HepG2 (cell line): ENCODE measurements at places on chromosomes 1 and 21. TPM values are rescaled to one million over a fixed set of nuclear protein-coding genes. Genes with fewer than 3 reads are reported as not detected.

DNA sequence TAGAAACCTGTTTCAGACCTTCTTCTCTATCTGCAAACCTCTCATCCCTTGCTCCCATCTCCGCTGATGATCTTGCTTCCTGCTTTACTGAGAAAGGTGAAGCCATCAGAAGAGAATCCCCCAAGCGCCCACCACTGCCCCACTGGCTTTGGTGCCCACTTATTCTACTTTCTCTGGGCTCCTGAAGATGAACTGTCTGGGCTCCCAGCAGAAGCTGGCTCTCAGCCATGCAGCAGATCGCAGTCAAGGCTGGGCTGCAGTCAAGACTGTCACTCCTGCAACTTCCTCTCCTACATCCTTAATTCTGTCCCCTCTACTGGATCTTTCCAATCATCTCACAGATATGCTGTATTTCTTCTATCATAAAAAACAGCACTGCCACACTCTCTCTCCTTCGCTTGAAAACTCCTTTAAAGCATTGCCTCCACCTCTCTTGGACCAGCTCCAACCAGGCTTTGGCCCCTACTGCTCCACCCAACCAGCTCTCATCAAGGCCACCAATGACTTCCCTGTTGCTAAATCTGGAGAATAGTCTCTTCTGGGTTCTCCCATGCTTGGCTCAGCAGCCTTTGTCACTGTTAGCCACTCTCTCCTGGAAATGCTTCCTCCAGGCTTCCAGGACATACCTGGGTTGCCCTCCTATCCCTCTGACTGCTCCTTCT lies 25.8 kb downstream of the TRIM62 start:
- no peak overlapping the region for H3K27ac ChIP-seq
- H3K36me3 ChIP-seq = no peaks in the 10 kb centered on the region
- H3K4me1 ChIP-seq = peaks cover 25% of the 10 kb centered on the region
- peak; percentile 37 for DNase-seq

DNA sequence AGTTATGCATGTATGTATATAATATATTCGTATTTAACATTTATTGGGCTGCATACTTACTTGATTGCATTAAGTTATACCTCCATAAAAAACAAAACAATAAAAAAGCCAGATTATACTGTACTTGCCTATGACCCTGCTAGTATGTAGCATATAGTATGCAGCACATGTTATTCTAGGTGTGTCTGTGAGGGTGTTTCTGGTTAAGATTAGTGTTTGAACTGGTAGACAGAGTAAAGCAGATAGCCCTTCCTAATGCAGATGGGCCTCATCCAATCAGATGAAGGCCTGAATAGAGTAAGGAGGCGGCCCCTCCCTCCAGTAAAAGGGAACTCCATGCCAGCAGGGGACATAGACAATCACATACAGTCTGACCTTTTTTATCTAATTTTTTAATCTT lies 323.3 kb upstream of the USP24 start:
- no peak overlapping the region for H3K4me3 ChIP-seq
- DNase-seq = no peak
- H3K4me1 ChIP-seq = peaks cover 35% of the 10 kb centered on the region
- H3K27ac ChIP-seq = no peak overlapping the region
- no peaks in the 10 kb centered on the region for H3K27me3 ChIP-seq
- H3K36me3 ChIP-seq = no peaks in the 10 kb centered on the region

GRCh38 chr1:86464819-86465218 lies 3.9 kb upstream of the CLCA1 start:
- DNase-seq = no peak
- no peak overlapping the region for H3K4me3 ChIP-seq
- H3K27ac ChIP-seq = no peak overlapping the region
- no peaks in the 10 kb centered on the region for H3K4me1 ChIP-seq
- no peaks in the 10 kb centered on the region for H3K36me3 ChIP-seq

Gene TMEM269
- 0.15 and 0.24 TPM in 2 replicates for total RNA-seq

Gene GBP1
- total RNA-seq = 2.3 and 2.6 TPM in 2 replicates
